Glutamatergic neuron (in vitro differentiated cells): ENCODE measurements at places on chromosomes 3 and 15. TPM values are rescaled to one million over a fixed set of nuclear protein-coding genes. Genes with fewer than 3 reads are reported as not detected.

CHST14 gene
- total RNA-seq = 3.9 TPM

GREM1 gene
- total RNA-seq = not detected

SEMA3G gene
- 0.59 TPM for total RNA-seq

MRAS gene
- total RNA-seq = 41.5 TPM

SAMMSON gene
- not detected for total RNA-seq

SNURF gene
- total RNA-seq = 41.9 TPM

SPINK8 gene
- not detected for total RNA-seq

TMEM207 gene
- not detected for total RNA-seq

CYP1A2 gene
- total RNA-seq = not detected

SLC28A2 gene
- not detected for total RNA-seq

CPEB1 gene
- 15.2 TPM for total RNA-seq

SNTN gene
- not detected for total RNA-seq

TMEM266 gene
- total RNA-seq = 1.3 TPM

NOX5 gene
- total RNA-seq = not detected

B3GNT5 gene
- total RNA-seq = 2.9 TPM

GPR171 gene
- total RNA-seq = not detected
